ENCODE measurements at places on chromosomes 3 and 15.

DNA sequence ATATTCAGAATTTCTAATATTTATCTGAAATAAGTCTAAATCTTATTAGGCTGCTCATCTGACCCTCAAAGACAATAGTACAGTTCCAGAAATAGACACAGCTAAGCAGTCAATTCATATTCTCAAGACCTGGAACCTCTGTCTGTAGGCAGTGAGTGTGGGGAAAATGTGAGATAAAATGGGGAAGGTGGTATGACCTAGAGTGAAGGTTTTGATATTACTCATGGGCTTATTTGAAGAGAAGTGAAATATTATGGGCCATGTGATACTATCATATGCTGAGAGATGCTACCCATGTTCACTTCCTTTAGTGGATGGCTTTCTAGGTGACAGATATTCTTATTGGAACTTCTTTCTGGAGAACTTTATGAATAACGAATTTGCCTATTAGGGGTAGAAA is 33.5 kb downstream of the TGFBR2 start:
- DNase-seq: no peak

DNA sequence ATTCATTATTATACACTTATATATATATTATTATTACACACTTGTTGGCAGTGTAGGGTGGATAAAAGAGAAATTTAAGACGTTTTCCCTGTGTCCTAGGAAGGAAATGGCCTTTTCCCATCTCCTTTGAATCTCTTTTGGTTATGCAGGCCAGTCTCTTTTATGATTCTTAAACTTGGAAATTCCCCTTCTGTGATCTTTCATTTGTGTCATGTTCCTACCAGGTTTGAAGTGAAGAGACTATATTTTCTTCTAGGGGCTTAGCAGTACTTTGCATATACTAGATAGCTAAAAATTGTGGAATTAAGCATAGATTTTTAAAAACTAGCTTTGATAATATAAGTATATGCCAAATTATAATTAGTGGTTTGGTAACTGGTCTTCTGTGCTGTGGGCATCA is 58.5 kb downstream of the BBX start:
- DNase-seq: no peak

DNA sequence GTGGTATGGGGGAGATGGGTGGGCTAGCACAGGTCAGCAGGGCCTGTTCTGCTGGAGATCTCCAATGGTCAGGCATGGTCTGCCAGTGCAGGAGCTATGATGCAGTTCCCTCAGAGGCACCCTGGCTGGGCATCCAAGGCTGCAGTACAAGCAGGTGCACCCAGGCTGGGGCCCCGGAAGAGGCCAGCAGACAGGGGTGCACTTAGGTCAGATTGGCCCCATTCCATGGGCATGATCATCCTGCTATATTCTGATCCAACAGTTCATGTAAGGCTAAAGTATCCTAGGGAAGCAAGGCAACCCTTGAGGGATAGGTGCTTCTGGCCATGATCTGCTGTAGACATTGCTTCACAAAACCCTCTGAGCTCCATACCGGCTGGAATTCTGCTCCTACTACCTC is 53.5 kb downstream of the STRIT1 start:
- DNase-seq: no peak

DNA sequence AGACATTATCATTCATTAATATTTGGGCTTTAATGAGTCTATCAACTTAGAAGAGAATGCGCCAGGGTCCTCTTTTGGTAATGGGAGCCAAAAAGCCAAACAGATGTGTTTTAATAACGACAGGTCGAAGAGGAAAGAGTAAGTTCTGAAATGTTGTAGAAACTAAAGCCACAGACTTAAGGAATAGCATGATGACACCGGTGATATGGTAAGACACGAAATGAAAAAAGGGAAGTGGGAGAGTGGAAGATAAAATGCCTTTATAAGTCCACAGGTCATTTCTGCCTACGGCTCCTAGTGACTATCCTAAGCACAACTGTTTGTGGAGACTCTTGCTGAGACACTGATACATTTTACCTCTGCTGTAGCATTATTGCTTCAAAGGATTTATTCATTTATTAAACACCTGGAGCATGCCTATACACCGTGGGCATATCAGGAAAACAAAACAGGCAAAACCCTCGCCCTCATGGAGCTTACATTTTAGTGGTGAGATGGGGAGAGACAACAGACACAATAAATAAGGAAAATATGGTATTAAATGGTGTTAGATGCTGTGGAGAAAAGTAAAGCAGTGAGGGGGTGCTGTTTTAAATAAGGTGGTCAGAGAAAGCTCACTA is 11.7 kb upstream of the CD47 start:
- no peak for DNase-seq

DNA sequence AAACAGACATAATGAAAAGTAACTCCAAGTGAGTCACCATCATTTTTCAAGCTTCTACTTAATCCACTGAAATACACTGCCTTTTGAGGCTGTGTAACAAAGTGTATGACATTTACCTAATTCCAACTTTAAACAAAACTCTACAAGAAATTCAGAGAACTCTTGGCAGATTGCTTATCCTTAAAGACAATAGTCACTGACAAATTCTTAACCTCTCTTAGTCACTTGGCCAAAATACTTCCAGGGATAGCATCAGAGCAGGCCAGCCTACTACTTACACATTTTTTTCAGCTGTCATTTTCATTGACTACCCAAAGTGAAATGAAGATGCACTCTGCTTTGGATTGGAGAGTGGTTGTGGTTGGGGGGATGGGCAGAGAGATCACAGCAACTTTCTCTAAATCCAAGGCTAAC is 3.6 kb downstream of the WWTR1 start:
- no peak for DNase-seq

- DNase-seq: peak; percentile 48
Measured at GRCh38 chr3:195907934-195908693, at the start of gene TNK2. TSS of gene TNK2 (minus strand) at chr3:195908551. CDS start at chr3:195888588, 19,963 bp downstream.

All from effector memory CD8-positive, alpha-beta T cell (primary cell).